ENCODE measurements at places on chromosomes 3 and 15.
A peak's percentile ranks its signal among the peaks of the same experiment; 100 is the strongest.

DNA sequence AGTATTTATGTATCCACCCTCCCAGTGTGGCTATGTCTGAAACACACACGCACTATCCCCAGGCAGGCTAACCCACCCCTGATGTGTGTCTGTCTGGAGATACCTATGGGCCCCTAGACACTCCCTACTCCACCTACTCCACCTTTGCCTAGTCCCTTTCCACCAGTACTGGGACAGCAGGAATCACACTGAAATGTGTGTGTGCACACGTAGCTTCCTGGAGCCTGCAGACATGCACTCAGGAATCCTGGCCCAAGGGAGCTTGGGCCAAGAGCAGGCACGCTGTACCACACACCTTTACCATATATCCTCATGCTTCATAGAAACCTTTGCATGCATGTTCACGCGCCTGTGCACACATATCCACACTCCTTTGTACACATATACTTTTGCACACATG lies 6.9 kb upstream of the PTH1R start:
- no peak for DNase-seq

GRCh38 chr3:69649120-69650065 lies 89.9 kb upstream of the MITF start:
- no peak for DNase-seq

DNA sequence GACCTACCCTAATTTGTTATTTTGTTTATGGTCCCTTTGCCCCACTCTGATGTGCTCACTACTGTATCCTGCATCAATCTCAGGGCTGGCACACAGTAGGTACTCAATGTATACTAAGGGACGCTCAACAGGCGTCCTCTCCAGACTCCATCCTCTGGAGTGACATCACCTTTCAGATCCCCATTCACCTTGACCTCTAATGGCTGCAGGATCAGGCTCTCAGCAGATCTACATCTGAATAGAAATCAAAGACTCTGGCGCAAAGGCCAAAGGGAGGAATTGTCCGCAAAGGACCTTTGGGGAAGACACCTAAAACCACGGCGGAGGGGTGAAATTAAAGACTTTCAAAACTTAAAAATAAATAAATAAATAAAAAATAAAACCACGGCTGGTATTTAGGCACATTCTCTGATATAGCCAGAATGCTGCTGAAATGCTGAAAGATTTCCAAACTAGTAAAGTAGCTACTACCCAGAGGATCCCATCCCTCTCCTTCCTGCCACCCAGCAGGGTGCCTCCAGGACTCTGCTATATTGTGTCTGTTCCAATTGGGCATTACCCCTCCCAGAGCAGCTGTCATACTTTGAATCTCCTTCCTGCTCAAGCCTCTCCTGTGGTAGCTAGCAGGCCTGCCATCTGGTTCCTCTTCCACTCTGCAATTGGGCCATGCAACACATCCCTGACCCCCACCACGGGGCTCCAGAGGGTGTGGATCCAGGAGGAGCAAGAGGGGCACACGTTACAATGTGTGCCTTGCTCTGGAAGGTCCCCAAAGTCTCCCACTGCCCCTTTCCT lies 6.1 kb downstream of the SHF start:
- DNase-seq = peak; percentile 96

DNA sequence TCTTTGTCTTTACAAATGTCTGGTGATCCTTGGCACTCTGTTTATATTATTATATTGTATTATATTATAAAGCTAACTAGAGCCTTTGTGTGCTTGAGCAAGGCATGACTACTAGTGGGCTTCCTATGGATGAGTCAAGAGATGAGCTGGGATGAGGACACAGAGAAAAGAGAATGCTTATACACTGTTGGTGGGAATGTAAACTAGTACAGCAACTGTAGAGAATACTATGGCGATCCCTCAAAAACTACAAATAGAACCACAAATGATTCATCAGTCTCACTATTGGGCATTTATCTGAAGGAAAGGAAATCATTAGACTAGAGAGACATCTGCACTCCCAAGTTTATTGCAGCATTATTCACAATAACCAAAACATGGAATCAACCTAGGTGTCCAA lies 40.8 kb upstream of the MED12L start:
- no peak for DNase-seq

DNA sequence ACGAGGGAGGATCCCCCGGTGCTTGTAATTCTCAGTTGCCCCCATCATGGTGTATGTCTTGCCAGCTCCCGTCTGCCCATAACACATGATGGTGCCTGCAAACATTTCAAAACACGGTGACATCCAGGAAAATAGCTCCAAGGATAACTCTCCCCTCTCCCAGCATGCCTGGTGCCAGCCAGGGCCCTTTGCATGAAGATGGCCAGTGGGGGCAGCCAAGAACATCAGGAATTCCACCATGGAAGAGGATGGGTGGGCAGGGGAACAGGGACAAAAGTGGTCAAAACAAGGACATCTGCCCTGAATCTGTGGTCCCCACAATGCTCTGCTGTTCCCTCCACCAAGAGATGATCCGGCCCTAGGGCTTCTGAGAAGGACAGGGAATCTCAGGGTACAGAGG lies 9.0 kb downstream of the KIF9 start:
- no peak for DNase-seq

GRCh38 chr3:177557548-177557947 lies 360.3 kb upstream of the TBL1XR1 start:
- DNase-seq = no peak

- DNase-seq = no peak
Measured at GRCh38 chr15:58058729-58059128, 6.8 kb downstream of the ALDH1A2 start.

DNA sequence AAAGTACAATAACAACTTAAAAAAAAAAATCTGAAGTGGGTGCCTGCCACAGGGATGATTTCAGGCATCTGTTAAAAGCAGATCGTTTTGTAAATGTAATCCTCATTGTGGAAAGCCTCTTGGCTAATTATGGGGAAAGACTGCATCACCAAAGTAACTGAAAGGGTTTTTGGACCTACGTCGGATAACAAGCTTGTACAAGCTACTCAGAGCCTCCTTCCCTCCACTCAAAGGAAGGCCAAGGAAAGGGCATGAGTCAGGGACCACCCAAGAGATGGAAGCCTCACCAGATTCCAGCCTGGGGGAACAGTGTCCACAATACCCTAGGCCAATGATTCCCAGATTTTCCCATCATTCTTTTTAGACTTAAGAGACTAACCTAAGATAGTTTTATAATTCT lies 84.3 kb downstream of the ATP1B3 start:
- no peak for DNase-seq

- DNase-seq = no peak
Measured at GRCh38 chr15:68730471-68730919, 90.2 kb downstream of the ANP32A start.

DNA sequence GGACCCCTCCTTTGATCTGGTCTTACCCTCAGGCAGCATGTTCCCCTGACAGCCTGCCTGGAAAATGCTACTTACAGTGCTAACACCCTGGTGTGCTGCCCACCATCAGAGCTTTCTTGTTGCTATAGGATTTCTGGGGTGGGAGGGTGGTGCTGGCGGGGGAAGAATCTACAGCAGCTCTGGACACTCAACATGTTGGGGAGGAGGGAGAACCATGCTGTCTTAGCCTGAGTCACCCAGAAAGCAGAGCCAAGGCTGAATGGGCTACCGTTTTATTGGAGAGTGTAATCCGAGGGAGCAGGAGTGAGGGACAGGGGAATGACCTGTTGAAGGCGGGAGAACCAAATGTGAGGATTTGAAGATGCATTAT lies 45.6 kb downstream of the MFSD1 start:
- no peak for DNase-seq

- DNase-seq = no peak
Measured at GRCh38 chr15:74130155-74130848, at the start of gene ISLR2. Gene ISLR2, plus strand, starts transcription at chr15:74130586. Its CDS starts 2,169 bp downstream, at chr15:74132755.

- DNase-seq = peak; percentile 9
Measured at GRCh38 chr3:194691481-194692283, 6.0 kb downstream of the FAM43A start.

GRCh38 chr3:111714305-111714704 lies 119.2 kb upstream of the ZBED2 start:
- DNase-seq = no peak

DNA sequence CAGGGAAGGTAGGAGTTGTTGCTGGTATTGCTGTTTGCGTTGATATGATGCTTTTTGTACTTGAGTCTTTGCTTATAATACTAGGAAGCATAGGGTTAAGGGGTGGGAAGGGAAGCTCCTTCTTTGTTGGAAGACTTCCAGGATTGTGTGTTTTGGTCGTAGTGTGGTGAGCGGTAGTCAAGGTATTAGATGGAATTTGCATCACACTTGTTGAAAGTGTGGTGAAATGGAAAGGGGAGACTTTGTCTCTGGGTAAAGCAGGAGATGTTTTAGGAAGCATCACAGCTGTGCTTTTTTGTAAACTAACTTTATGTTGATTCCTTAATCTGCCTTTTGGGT lies 14.9 kb downstream of the IGSF10 start:
- DNase-seq = no peak

GRCh38 chr3:126051741-126052140 lies 32.2 kb downstream of the SLC41A3 start:
- no peak for DNase-seq

DNA sequence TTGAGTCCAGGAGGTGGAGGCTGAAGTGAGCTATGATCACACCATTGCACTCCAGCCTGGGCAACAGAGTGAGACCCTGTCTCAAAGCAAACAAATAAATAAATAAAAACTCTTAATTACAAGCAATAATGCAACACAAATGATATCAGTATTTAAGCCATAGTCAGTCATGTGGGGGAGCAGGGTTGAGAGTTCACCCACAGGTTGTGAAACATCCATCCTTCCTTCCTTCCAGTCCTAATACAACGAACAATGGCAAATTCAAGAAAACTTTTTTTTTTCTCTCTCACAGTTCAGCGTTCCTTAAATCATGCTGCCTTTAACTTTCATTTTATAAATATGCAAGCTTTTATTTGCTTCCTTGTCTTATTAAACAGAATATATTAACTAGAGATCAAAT lies 24.1 kb downstream of the ZNF592 start:
- DNase-seq = no peak

DNA sequence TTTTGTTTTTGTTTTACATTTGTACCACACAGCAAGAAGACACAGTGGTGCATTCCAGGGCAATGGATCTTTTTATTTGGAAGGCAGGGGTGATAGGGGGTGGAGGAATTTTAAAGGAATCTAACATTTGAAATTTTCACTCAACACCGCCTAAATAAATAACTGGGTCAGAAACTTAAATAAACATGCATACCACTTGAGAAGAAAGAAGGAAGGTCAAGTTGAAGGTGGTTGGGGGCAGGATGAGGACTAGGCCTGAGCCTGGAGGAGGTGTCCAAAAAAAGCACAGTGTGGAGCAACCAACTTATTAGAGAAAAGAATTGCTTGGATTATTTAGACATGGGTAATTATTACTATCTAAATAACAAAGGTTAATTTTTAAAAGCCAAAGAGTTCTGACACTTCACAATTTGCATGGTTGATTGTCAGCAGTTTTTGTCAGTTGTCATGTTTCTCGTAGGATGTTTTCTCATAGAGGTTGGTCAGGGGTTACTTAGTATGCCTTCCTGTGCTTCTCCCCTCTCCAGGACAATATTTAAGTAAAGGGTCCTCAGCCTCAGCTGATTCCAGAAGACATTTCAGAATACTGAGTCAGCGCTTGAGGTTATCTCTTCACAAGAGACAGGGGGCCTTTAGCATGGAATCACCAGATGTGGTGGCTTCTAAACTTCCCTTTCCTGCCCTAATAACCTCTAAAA lies 173.7 kb upstream of the SLC2A2 start:
- DNase-seq = no peak

- no peak for DNase-seq
Measured at GRCh38 chr3:148896062-148896461, 31.0 kb downstream of the CPA3 start.
